ENCODE measurements at places on chromosomes 1 and 21.

DNA sequence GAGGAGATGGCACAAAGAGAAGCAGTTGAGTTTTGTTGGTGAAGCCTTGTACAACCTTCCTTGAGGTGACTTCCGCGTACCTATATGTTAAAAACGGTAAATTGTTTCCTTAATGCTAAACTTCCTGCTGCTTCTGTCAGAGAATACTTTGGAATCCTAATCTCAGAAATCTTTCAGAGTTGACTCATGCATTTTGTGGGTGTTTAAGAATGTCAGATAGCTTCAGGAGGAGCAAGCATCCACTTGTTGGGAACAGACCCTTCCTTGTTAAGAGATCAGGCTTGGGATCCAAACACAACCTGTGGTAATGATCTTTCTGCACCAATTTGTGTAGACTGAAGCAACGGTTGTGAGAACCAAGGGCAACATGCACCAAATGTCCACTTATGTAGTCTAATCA, 29.5 kb downstream of the AK4 start:
- DNase-seq = no peak

- no peak for DNase-seq
Measured at GRCh38 chr1:61853583-61853982, 111.3 kb downstream of the PATJ start.

DNA sequence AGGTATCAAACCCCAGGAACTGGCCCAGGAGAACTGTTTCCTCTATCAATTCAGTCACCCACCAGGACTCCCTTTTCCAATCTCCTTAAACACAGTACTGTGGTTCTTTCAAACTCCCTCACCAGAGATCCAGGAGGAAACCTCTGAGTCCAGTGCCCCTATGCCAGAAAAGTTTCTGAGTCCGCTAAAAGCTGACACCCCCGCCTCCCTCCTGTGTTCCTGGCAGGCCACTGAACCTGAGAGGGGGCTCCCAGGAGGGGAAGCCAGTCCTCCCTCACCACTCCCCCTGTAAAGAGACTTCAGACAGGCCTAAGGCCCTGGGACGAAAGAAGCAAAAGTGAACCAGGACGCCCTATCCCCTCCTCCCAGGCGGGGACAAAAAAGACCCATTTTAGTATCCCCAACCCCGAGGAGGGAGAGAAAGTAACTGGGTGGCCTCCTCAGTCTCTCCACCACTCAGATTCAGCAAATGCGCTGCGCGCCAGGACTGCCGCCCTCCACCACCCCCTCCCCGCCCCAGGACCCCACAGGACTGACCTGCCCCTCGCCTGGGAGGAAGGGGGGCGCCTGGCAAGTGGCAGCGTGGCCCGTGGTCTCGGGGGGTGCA, 624 bp downstream of the SLC41A1 start:
- no peak for DNase-seq

DNA sequence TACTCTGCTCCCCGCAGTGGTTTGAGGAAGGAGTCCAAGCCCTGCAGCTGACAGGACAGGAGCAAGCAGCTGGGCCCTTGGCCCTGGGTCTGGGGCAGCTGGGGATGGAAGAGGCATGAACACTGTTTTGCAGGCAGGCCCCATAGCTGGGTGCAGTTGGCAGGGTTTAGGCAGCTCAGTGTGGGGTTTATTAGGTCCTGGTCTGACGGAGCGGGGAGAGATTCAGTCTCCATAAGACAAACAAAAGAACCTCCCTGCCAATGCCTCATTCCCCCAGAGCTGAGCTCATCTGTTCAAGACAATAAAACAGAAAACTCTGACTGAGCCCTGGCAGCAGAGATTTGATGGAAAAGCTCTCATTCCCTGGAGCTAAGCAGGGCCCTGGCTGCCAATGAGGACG, 37.3 kb downstream of the OLFML2B start:
- no peak for DNase-seq

- DNase-seq = no peak
Measured at GRCh38 chr1:107810291-107810951, 154.6 kb downstream of the VAV3 start.

GRCh38 chr1:151568626-151569088, 28.5 kb downstream of the TUFT1 start:
- DNase-seq = peak; percentile 49

- DNase-seq = no peak
Measured at GRCh38 chr1:12709091-12709491, 6.8 kb upstream of the AADACL3 start.

- no peak for DNase-seq
Measured at GRCh38 chr1:28113242-28113572, 24.8 kb upstream of the EYA3 start.

DNA sequence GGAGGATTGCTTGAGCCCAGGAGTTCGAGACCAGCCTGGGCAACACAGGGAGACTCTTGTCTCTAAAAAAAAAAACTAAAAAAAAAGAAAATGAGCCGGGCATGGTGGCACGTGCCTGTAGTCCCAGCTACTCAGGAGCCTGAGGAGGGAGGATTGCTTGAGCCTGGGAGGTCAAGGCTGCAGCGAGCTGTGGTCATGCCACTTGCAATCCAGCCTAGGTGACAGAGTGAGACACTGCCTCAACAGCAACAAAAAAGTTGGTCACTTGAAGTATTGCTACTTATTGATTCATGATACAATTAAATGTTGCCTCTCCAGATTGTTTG, 57.9 kb upstream of the CXADR start:
- no peak for DNase-seq

GRCh38 chr1:198771563-198772153, 132.8 kb downstream of the PTPRC start:
- peak; percentile 19 for DNase-seq

DNA sequence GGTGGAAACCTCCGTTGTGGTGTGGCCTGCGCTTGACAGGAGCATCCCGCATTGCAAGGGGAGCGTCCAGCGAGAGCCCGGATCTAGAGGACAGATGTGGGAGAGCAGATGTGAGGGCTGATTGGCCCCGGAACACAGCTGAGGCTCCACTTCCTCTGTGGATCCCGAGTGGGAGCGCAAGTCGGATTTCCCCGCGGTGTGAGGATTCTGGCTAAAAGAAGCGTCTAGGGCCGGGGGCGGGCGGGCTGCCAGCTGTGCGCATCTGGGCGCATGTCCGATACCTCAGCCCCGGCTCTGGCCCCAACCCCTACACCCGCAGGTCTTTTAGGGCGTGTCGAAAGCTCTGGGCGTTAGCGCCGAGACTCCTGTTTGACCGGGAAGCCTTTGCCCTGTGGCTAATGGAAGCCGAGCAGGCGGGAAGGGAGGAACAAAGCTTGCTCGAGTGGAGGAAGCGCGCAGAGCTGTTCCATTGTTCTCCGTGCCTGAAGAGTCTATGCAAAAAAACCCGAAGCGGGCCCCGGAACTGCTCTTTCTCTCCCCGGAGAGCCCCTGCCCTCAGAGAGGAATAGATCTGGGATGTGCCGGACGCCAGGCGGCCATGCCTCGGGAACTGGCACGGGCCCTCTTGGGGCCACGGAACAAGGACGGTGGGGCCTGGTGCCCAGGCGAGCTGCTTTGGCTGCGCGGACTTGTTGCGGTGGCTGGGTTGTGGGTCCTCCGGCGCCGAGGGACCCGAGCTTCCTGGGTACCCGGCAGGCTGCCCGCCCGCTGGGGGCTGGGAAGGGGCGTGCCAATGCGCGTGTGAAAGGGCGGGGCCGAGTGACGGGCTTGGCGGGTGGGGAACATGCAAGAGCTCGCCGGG, 111.1 kb downstream of the NAV1 start:
- no peak for DNase-seq

DNA sequence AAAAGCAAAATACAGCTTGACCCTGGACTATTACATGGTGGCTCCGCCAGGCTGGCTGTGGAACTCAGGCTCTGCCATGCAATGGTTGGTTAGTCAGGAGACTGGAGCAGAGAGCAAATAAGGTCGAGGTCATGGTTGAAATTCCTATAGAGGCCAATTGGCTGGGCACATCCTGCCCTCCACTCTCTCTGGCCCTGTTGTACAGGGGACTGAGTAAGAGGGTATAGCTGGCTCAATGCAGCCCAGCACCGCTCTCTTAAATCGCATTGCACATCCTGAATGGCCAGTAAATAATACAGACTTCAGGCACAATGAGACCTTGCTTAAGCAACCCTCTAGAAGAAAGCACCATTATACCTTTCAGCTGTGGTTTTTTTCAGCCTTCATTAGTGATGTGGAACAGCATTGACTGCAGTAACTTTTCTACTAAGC, 59.3 kb upstream of the PPP2R5A start:
- no peak for DNase-seq

- no peak for DNase-seq
Measured at GRCh38 chr1:11731691-11732283, 4.1 kb upstream of the AGTRAP start.

- DNase-seq = no peak
Measured at GRCh38 chr1:100404821-100405220, 52.5 kb downstream of the CDC14A start.

- no peak for DNase-seq
Measured at GRCh38 chr1:43452789-43453441, 816 bp downstream of the HYI start.

GRCh38 chr1:78522136-78522535, 31.4 kb downstream of the PTGFR start:
- no peak for DNase-seq

DNA sequence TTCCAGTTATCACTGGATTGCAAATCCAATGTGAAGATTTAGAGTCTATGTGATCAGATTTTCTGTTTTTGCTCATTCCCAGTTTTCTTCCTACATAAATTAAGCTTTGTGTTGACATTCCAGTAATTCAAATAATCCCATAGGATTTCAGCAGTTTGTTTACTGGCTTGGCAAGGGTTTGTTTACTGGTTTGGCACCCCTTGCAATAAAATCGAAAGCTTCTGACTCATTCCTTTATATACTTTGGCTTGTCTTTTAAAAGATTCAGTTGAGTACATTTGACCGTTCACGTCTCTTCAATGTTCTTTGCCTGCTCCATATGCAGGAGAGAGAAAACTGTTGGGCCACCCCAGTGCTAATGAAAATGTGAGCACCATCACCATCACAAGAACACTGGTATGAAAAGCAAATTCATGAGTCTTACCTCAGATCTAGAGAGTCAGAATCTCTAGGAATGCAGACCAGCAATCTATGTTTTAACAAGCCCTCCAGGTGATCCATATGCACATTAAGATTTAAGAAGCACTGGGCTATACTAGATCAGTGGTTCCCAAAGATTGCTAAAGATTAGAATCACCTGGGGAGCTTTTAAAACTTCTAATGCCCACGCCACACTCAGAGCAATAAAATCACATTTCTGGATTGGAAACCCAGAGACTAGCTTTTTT, 32.8 kb downstream of the ZC3H11B start:
- DNase-seq = no peak

GRCh38 chr1:117500584-117500983, 105.3 kb upstream of the TENT5C start:
- DNase-seq = no peak

DNA sequence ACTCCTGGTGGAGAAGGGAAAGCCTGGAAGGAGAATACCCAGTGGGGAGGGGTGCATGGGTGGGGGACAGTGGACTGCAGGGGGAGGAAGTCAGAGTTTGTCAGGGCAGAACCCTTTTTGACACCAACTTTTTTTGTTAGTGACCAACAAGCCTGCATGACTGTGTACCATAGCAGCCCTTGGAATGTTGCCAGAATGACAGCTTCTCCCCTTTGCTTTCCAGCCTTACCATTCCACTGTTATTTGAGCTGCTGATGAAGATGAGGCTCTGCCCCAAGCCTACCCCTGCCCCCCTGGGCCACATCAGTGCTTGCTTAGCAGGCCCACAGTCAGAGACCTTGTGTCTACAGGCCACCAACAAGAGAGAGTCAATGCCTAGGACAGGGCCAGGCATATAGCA, 341.2 kb downstream of the HHAT start:
- DNase-seq = no peak

DNA sequence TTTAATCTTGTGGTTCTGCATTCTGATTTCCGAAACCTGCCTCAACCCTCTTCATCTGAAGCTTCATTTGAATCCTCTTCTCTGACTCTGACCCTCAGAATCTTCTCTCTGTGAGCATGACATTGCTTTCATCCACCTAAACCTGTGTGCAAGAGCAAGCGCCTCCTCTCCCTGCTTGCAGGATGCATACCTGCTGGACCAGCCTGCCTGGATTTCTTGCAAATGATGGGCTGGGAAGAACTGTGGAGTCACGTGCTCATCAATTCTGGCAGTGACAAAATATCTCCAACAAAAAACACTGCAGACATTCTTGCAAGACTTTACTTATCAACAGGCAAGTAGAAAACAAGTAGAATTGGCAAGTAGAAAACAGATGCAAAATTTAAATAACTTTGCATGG, 20.8 kb upstream of the SLC35F3 start:
- DNase-seq = no peak

DNA sequence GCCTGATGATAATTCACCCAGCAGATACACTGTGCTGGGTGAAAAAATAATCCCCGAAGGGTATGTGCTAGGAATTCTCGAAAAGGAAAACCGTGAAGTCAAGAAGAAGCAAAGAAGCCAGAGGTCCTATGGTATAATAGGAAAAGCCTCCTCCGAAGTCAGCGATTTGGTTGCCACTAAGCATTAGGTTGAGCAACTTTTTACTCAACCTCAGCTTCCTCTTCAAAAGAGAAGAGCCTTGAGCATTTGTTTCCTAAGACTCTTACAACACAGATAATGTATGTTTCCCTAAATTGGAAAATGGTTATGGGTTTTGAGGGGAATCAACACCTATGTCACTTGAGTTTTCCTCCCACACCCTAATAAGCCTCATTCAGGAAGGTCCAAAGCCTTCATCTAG, 21.3 kb upstream of the MNDA start:
- no peak for DNase-seq

DNA sequence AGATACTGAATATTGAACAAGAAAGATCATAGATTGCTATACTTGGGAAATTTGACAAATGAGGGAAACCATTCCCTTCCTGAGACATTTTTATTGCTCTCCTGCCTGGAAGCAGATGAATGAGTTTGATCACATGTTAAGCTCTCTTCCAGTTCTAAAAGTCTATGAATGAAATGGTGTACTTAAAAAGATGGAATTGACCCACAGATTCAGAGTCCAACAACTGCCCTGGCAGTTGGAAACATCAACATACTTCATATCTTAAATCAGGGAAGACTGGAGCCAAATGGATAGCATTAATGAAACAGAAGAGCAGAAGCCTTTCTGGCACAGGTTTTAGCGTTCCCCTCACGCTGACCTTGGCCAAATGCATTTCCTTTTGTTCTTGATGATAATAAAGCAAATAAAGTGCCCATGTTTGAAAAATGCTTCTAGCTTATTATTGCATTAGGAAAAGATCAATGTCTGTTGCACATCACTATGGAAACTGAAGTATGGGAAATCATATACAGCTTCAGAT, 142.6 kb downstream of the ESRRG start:
- no peak for DNase-seq

DNA sequence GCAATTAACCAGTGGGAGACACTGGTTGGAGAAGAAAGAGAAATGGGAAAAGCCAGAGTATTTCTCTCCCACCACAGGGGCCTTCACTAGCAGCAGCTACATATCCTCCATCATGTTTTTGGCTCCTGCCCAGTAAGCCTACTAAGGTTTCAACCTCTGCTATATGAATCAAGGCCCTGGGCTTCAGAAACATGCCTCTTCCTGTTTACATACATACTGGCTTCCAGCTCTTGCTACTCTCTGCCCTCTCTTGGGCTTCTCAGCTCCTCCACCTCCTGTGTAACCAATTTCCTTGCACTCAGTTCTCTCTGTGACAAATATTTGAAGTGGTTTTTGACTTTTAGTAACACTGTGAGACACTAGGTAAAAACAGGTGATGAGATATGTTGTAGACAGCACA, 80.8 kb downstream of the LRRC7 start:
- no peak for DNase-seq
